ENCODE measurements at places on chromosomes 6 and 20.

- DNase-seq: no peak
These were observed 141.1 kb upstream of the CITED2 start for GRCh38 chr6:139515511-139515910.

- no peak for DNase-seq
These were observed 314.4 kb downstream of the ESR1 start for GRCh38 chr6:152121910-152122309.

DNA sequence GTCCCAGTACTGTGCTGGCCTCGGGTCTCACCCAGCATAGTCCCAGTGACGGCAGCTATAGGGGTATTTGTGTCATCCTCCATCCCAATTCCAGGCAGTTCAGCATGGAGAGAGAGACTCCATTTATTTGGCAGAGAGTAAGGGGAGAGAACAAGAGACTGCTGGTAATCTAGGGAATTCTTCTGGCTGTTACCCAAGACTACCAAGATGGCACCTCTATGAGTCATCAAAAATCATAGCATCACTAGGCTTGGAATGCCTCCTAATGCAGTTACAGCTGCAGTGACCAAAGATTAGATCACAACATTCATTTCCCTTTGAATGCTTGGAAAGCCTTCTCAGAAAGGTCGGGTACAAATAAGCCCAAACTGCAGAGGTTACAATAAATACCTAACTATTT, 660.4 kb upstream of the FLRT3 start:
- no peak for DNase-seq

DNA sequence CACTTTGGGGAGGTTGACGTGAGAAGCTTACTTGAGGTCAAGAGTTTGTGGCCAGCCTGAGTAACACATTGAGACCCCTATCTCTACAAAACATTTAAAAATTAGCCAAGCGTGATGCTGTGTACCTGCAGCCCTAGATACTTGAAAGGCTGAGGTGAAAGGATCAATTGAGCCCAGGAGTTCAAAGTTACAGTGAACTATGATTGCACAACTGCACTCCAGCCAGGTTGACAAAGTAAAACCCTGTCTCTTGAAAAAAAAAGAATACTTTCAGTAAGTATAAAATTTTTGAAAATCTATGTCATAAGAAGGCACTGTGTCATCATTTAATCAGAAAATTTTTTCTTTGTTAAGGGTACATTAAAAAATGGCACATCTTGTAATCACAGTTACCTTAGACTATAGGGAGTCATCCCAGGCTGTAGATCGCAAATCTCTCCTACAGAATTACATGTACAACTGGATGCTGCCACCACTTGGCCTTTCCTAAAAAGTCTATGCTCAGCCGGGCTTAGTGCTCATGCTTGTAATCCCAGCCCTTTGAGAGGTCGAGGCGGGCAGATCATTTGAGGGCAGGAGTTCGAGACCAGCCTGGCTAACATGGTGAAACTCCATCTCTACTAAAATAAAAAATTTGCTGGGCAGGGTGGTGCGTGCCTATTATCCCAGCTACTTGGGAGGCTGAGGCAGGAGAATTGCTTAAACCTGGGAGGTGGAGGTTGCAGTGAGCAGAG, 17.0 kb upstream of the MRS2 start:
- DNase-seq: no peak

GRCh38 chr20:5482791-5483190, 166.0 kb upstream of the PROKR2 start:
- no peak for DNase-seq

GRCh38 chr6:111843347-111844147, 29.7 kb downstream of the FYN start:
- no peak for DNase-seq

- no peak for DNase-seq
These were observed 40.0 kb downstream of the CPXM1 start for GRCh38 chr20:2760297-2760951.

All from DMS79 treated with DMSO at 0.1 percent for 48 hours (cell line).